ENCODE measurements at places on chromosomes 4 and X. TPM values are rescaled to one million over a fixed set of nuclear protein-coding genes. Genes with fewer than 3 reads are reported as not detected.

The MAGEA2 gene
- total RNA-seq, result not detected

The BGN gene
- total RNA-seq, result not detected

DNA sequence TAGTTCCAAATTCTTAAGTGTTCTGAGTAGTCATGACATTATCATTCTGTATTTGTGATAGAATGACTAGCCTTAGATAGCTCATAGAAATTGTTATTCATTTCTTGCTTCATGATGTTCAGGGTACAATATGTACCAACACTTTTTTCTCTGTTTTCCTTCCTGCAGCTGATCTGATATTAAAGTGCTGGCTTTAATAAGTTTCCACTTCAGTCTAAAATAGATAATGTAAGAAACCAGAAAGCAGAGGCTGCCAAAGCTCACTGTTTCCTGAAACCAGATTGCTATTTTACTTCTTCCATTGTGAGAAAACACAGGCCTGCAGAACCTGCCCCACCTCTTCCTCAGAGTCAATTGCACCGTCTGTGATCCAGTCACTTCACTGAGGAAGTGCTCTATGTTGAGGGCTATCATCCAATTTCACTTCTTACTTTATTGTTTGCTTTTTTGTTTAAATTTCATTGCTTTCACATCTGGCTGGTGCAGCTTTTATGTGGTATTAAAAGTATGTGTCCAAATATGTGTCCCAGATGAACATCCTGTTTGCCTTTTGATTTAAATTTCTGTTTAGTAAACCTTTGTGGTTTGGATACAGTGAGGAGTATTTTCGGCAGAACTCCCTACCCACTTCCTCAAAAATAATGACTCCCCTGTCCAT lies 652.1 kb downstream of the ANKRD50 start:
- DNase-seq, result no peak
- H3K36me3 ChIP-seq, result no peaks in the 10 kb centered on the region
- no peak overlapping the region for H3K4me3 ChIP-seq
- H3K27me3 ChIP-seq, result no peaks in the 10 kb centered on the region
- no peak overlapping the region for H3K27ac ChIP-seq
- no peaks in the 10 kb centered on the region for H3K4me1 ChIP-seq

DNA sequence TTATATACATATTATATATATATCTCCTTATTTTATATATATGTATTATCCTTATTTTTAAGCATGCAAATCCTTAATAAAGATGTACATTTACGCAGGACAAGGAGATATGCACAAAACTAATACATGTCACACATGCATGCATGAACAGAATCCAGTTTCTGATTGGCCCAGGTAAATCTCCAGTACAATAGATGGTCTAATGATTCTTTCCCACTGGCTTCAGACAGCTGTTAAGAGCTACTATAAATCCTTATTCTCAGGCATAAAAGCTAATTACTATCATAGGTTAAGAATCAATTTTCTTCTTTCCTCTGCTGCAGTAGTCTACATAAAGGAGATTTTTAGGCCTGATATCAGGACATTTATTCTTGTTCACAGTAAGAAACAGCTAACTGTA lies 689.8 kb downstream of the KCTD8 start:
- no peak overlapping the region for H3K27ac ChIP-seq
- no peak for DNase-seq
- no peak overlapping the region for H3K4me3 ChIP-seq
- H3K4me1 ChIP-seq, result no peaks in the 10 kb centered on the region
- H3K27me3 ChIP-seq, result no peaks in the 10 kb centered on the region
- H3K36me3 ChIP-seq, result no peaks in the 10 kb centered on the region
